Effector memory CD8-positive, alpha-beta T cell (primary cell): ENCODE measurements at places on chromosomes 2 and 18.

- DNase-seq, result no peak
Measured at GRCh38 chr2:210445116-210445707, 31.3 kb downstream of the LANCL1 start.

DNA sequence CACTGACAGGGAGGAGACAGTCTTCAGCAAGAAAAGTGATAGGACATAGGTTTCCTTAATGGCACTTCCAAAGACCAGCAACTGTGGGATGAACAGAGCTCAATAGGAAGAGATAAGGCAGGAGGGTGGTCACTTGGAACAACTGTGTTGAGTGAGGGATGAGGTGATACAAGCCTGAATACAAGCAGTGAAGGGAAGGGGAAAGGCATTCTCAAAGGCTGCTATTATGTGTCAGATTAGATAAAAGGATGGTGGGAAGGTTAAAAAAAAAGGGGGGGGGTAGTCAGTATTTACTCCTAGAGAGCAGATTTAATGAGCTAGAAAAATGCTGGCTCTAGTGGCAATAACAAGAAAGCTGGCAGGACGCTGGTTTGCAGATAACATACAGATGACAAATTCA, 25.7 kb downstream of the CCBE1 start:
- DNase-seq, result no peak

- DNase-seq, result no peak
Measured at GRCh38 chr2:217793566-217794132, 209.1 kb downstream of the TNS1 start.

- no peak for DNase-seq
Measured at GRCh38 chr2:33511141-33511540, 34.7 kb downstream of the RASGRP3 start.

DNA sequence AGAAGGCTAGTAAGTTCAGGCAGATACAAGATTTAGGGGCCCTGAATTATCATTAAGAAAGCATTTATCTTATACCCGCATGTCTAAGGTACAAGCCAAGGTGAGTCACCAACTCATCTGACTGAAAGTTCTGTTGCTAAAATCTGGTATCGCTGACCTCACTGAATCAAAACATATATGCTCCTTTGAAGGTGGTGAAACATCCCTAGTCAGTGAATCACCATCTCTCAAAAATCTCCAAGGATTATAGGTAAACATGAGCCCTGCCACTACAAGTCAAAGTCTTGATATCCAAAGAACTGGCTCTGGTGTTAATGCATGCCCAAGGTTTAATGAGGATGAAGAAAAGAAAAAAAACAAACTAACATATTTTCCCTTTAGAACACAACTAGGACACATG, 43.5 kb downstream of the IRS1 start:
- no peak for DNase-seq

DNA sequence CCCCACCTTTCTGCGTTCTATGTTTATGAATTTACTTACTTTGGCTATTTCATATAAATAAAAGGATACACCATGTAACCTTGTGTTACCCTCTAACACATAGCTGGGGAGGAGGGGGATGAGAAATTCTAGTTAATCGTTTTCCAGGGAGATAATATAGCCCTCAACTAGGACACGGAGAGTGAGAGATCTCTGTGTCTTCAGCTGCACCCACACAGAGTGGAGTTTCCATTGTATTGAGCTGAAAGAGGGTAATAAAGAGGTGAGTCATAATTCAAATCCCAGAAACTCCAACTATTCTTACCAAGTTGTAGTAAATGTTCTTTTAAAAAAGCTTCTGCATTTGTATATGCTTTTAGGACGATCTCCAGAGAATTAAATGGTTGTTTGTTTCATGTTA, 110.1 kb upstream of the SULT1C3 start:
- DNase-seq, result no peak
